Occipital lobe (tissue), 3 donors: ENCODE measurements at places on chromosomes 2 and 18. TPM values are rescaled to one million over a fixed set of nuclear protein-coding genes. Genes with fewer than 3 reads are reported as not detected.

DNA sequence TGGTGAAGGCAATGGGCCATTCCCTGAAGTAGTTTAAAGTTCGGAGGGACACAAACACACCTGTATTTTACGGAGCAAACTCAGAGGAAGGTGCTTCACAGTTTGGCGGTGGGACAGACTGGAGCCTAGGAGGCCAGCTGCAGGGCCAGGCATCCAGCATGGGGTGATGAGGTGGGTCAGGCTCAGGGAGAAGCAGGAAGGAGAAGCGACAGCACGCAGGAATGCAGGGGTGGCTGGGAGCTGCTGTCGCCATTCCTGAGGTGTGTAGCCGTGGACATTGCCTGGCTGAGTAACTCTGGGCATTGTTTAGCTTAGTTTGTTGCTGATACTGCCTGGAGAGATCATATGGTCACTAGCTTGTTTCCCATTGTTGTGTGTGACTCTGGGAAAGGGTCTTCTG is 35.8 kb upstream of the METTL21A start:
- DNase-seq, result no peak

DNA sequence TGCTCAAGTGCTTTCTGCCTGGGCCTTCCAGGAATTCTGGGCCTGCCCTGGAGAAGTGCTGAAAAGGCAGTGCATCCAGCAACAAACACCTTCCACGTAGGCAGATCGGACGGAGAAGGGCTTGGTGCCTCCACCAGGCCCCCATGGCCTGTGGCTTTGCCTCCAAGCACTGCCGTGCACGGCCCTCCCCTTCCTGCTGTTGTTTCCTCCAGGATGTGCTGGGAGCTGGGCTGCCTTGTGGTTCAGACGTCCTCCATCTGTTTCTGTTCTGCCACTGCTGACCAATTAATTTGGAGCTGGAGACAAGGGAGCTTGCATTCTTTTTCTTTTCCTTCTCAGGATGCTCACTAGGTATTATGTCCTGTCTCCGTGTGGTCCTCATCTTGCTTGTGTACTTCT is 197.0 kb downstream of the HRH4 start:
- no peak for DNase-seq

DNA sequence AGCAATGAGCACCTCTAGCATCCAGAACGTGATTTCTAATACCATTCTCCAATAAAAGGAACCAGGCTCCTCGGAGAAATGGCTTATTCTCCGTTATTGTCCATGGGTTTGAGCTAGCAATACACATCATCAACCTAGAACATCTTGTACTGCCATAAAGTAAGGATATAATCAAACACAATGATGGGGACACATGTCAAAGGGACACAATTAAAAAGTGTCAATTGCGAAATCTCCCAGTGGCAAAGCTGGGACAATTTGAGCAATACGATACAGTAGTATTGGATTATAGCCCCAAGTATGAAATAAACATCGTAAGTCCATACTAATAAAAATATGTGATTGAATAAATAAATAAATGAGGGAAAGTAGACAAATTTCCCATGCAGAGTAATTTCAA is 108.4 kb downstream of the CTNNA2 start:
- no peak for DNase-seq

Gene KIDINS220
- 721 TPM for total RNA-seq

- no peak for DNase-seq
These were observed 228.3 kb downstream of the TWIST2 start for GRCh38 chr2:239075918-239076758.

GRCh38 chr18:55665506-55665905 is 77.5 kb upstream of the TCF4 start:
- no peak for DNase-seq

Gene LOXHD1
- 0.16 TPM for total RNA-seq
